Amygdala (tissue), 56 donors: ENCODE measurements at places on chromosomes 6 and 20.

DNA sequence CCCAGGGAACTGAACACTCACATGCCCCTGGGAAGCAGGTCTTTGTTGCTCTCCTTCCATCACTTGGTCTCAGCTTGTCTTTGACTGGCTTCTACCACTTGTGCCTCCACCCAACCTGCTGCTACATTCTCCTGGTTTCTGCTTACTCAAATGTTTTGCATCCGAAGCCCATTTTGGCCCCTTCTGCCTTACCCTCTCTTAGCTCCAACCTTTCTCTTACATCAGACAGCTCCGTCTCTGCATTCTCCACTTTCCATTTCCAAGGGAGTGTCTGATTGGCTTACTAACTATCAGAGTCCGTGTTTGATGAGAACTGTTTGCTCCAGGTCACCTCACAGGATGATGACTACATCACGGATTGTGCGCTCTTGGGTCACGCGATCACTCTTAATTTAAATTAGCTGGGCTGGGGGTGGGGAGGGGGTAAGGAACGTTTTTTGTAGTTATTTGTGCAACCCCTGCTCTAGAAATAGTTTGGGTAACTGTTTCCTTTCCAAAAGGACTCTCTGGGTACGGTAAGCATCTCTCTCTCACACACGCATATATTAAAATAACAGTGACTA lies 844 bp upstream of the ABRACL start:
- DNase-seq, result no peak

- DNase-seq, result no peak
Measured at GRCh38 chr20:5797843-5798462, 47.8 kb downstream of the SHLD1 start.

DNA sequence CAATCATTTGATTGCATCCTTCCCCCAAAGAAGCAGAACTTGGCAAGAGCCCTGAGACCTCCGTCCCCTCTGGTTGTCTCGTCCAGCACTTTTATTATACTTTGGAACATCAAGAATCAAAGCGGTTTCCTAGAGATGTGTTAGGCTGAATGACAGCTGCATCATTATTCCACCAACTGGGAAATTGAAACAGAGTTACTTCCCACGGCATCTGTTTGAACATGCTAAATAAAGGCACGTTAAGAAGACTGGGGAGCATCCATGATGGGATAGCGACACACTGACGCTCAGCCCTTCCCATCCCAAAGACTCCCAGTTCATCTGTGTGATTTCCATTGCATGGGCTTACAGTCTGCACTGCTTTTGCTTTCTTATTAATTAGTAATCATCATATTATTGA lies 147.8 kb downstream of the TBC1D7 start:
- no peak for DNase-seq

DNA sequence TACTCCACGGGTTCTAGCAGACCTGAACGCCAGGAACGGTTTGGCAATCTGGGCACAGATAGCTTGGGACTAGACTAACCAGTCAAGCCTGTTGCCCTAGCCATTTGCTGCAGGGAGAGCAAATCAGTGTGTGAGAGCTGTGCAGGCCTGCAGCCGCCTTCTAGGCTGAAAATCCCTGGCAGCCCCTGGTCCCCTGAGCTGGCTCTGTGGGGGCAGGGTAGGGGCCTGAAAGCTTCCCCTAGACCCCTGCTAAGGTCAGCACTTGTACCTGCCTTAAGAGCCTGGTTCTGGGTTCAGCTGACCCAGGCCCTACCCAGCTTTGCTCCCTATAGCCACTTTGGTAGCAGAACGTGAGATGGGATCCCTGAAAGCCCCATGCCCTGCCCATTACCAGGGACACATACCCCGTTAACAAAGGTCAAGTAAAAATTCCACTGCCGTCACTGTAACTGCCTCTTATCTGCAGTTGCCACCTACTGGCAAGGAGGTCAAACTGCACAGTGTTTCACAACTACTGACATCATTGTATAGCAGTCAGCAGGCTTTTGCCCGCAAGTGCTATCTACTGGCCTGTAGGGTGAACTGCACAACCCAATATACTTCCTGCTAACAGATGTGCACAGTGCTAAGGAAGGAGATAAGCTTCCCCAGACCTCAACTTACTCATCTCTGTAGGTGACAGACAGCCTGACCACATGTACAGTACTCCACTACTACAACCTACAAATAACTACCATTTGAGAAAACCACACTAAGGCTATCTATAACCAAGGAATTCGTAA lies 95.1 kb upstream of the OLIG3 start:
- no peak for DNase-seq

GRCh38 chr20:10788877-10789276 lies 115.1 kb upstream of the JAG1 start:
- DNase-seq, result no peak

DNA sequence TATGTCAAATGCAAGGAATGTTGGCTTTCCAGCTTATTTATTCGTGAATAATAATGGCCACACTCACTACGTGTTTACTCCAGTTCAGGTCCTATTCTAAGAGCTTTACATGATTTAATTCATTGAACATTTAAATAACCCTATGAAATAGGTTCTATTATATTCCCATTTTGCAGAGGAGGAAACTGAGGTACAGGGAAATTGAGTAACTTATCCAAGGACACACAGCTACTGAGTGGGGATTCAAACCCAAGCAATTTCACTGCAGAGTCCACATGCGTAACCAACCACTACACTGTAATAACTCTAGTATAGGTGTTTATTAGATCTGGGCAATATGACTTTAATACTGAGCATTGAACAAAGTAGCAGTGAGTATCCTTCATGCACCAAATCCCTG lies 12.3 kb upstream of the SLC13A3 start:
- DNase-seq, result no peak

DNA sequence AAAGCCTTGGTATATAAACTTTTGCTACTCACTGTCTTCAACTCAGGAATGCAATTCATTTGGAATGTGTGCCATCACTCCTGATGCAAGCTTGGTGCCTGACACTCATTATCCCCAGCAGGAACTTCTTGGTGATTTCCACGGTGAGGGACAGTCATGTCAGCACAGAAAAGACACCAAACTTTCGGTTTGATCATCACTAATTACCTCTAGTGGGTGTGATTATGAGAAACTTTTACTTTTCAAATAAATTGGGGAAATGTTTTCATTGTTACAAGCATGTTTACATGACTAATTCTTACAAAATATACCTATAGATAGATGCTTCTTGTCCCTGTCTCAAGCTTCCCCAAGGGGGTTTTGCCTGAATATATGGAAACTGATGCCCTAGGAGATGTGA lies 40.9 kb downstream of the RPP40 start:
- DNase-seq, result no peak

GRCh38 chr6:33278392-33278741 lies 1.4 kb downstream of the B3GALT4 start:
- DNase-seq, result no peak

GRCh38 chr20:1450926-1451491 lies 15.6 kb downstream of the NSFL1C start:
- no peak for DNase-seq

DNA sequence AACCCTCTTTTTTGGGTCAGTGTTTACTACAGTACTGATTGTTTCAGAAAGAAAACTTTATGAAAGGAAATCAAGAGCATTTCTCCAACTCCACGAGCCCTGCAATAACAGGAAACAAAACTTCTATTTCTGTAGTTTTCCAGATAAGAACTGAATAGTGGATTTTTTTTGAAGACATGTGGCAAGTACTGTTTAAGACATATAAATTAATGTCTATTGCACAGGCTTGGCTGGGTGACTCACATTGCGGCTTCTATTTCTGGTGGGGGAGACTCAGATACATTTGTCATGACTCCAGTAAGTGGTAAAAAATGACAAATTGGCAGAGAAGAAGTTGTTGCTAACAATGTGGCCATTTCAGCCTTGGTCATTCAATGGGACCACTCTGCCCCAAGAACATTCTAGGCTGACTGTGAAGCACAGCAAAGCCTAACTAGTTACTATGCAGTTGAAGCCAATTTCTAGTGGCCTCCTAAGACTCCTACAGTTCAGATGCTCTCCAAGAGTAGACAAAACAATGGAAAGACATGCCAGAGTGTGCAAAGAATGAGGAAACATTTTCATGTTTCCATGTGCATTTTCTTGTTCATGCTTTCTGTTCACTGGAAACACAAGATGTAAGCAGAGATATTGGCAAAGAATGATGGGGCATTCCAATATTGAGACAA lies 200.9 kb downstream of the EDN1 start:
- no peak for DNase-seq
